ENCODE measurements at places on chromosomes 4 and X. TPM values are rescaled to one million over a fixed set of nuclear protein-coding genes. Genes with fewer than 3 reads are reported as not detected.

DNA sequence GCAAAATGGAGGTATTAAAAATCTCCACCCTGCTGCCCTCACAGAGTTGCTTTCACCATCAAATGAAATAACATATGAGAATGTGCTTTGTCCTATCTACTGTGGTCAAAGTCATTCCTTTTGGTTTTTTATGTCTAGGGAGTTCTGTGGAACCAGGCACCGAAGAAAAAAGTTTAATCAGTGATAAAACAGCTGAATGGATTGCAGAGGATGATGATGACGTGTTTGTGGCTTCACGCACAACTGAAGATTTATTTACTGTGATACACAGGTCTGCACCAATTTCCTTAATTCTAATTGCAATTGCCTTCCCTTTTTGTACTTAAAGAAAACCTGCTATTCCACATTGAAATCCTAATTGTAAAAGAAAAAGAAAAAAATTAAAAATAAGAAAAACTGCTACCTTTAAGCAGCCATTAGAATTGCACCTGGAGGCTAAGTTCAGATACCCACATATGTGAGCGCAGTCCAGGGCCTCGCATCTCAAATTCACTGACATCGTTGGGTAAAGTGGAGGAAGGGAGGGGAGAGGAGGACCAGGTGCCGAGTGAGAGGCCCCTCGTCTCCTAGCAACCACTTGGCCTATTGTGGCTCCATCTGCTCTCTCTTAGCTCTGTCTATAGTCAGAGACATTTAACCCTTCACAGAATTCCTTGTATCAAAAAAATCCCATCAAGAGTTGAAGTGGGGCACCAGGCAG is 10.5 kb upstream of the RTL5 start:
- DNase-seq, result no peak

- peak; percentile 70 for DNase-seq
These were observed 7.0 kb upstream of the FRYL start for GRCh38 chr4:48787056-48787455.

- DNase-seq, result no peak
These were observed 141.6 kb downstream of the PCDH18 start for GRCh38 chr4:137390707-137391106.

GRCh38 chr4:111689214-111689613 is 456.0 kb upstream of the FAM241A start:
- no peak for DNase-seq

- no peak for DNase-seq
These were observed 31.5 kb upstream of the LNX1 start for GRCh38 chr4:53622739-53623151.

Gene WNK3
- polyA plus RNA-seq, result 3.7 TPM

Gene CXCL8
- 2.1 TPM for polyA plus RNA-seq

Gene L1CAM
- 62.3 TPM for polyA plus RNA-seq

Gene APELA
- 8.4 TPM for polyA plus RNA-seq

Gene C4orf51
- polyA plus RNA-seq, result not detected

Gene ZCCHC18
- 6.4 TPM for polyA plus RNA-seq

Gene NCAPG
- 24.4 TPM for polyA plus RNA-seq

Gene XAGE1A
- polyA plus RNA-seq, result not detected

Gene BANK1
- 2.3 TPM for polyA plus RNA-seq

Gene ARL9
- polyA plus RNA-seq, result 2.0 TPM

Gene CXCL1
- polyA plus RNA-seq, result 0.25 TPM

Measured in left renal cortex interstitium (tissue), 4 donors.